Activated T-cell treated with anti-CD3 and anti-CD28 coated beads, Interleukin-2, amount 50 U/mL, for 72 hours (primary cell): ENCODE measurements at places on chromosomes 2 and 18. TPM values are rescaled to one million over a fixed set of nuclear protein-coding genes. Genes with fewer than 3 reads are reported as not detected.
A peak's percentile ranks its signal among the peaks of the same experiment; 100 is the strongest.

The TRAPPC8 gene
- total RNA-seq = 40.9 TPM

The STAT4 gene
- total RNA-seq = 125 TPM

The RAX gene
- not detected for total RNA-seq

The ARHGAP25 gene
- 38.3 TPM for total RNA-seq

The TRIM54 gene
- total RNA-seq = not detected

The TMEM169 gene
- 1.6 TPM for total RNA-seq

The MAP3K20 gene
- total RNA-seq = 11.9 TPM

The RPL31 gene
- total RNA-seq = 1,385 TPM

The CRYBA2 gene
- not detected for total RNA-seq

The FAM237A gene
- not detected for total RNA-seq

The ASXL3 gene
- not detected for total RNA-seq

The BMP10 gene
- not detected for total RNA-seq

- DNase-seq = peak; percentile 24
These were observed 146.7 kb downstream of the PARD3B start for GRCh38 chr2:204691911-204692510.

- no peak for DNase-seq
These were observed 32.4 kb upstream of the CASP10 start for GRCh38 chr2:201150454-201151020.

- DNase-seq = no peak
These were observed 88.5 kb upstream of the COPS8 start for GRCh38 chr2:236997069-236997715.

DNA sequence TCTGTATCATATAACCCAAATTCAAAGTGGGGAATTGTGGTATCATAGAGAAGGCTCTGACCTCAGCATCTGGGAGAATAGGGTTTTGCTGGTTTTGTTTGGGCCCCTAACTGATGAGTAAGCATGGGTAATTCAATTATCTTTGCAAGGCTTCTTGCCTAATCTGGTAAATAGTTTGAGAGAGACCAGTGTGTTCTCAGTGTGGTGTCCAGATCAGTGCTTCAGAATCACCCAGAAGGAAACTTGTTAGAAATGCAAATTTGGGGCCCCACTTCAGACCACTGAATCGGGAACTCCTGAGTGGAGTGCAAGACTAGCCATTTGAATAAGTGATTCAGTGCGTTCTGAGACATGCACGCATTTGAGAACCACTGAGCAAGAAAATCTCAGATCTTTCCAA lies 282.7 kb downstream of the EPHA4 start:
- no peak for DNase-seq

GRCh38 chr2:159744363-159744762 lies 32.1 kb downstream of the MARCHF7 start:
- DNase-seq = no peak

GRCh38 chr2:160224507-160224906 lies 24.4 kb upstream of the ITGB6 start:
- no peak for DNase-seq

GRCh38 chr2:39156107-39156506 lies 35.3 kb upstream of the SOS1 start:
- DNase-seq = no peak

- no peak for DNase-seq
These were observed 127.2 kb upstream of the MAPRE2 start for GRCh38 chr18:34913837-34914661.

DNA sequence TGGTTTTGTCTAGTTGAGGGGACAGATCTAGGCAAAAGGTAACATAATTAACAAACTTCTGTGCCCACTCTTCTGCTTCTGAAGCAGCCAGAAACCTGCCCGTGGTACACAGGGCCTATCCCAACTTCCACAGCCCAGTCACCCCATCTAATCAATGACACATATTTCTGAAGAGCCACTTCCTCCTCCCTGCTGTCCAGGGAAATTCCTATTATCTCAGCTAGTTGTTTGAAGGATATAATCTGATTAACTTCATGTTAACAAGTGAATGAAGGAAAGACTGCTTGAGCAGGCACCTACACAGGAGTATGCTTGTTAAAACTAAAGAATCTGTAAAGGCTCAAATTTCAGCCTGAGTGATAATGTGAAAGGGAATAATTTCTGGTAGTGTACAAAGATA lies 61.4 kb downstream of the CCDC148 start:
- DNase-seq = no peak

- DNase-seq = no peak
These were observed 12.4 kb downstream of the ATG4B start for GRCh38 chr2:241649927-241650326.

- no peak for DNase-seq
These were observed 152.5 kb upstream of the KLF7 start for GRCh38 chr2:207318181-207318628.

GRCh38 chr2:75030218-75031009 lies 72.0 kb downstream of the POLE4 start:
- DNase-seq = no peak

DNA sequence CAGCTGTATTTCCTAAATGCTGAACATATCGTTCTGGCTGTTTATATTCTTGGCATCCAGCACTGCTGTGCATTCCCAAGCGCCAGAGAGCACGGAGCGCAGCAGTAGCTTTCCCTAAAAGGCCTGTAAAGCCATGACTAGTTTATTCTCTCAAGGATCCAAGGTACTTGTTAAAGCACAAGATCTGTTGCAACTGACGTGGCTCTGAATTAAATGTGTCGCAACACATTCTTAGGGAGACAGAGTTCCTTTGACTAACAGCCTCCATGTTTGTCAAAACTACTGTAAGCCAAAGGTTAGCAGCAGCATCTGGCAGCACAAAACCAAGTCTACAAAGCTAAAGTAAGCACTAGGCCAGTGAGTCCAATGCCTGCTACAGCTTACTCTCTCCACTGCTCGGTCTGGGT lies 188.6 kb upstream of the FN1 start:
- no peak for DNase-seq

GRCh38 chr2:197883354-197884032 lies 79.1 kb downstream of the PLCL1 start:
- no peak for DNase-seq

DNA sequence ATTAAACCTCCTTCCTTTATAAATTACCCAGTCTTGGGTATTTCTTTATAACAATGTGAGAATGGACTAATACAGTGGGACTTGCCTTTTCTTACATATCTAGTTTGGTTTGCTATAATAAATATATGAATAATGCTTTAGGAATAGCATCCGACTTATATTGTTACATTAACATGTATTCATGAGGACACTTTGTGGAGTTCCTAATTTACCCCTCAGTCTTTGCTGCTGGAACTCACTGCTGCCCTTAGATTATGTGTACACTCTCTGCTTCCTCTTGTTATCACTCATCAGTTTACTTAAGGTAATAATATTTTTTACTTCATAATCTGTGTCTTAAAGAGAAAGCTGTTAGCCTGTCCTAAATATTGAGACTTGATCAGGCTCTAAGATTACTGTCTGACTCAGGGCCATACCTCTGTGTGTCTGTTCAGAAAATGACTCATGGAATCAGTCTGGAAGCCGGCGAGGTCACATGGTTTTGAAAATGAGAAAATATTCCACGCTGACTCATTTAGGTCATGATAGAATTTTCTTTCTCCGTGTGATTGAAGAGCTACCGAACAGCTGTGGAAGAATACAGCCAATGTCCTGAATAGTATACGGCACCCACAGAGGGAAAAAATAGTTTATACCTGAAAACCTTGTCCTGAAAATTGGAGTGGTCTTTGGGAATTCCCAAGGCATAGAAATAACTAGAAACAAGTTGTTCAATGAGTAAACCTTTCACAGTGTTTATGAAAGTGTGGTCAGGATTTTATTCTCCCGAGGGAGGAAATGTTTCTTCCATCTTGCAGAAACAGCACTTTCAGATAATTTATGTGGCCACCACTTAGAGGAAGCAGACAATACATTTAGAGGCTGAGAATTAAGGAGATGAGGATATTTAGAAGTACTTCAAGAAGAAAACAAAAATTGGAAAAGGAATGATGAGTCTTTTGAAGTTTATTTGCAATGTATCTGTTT lies 156.4 kb downstream of the DSEL start:
- peak; percentile 36 for DNase-seq

DNA sequence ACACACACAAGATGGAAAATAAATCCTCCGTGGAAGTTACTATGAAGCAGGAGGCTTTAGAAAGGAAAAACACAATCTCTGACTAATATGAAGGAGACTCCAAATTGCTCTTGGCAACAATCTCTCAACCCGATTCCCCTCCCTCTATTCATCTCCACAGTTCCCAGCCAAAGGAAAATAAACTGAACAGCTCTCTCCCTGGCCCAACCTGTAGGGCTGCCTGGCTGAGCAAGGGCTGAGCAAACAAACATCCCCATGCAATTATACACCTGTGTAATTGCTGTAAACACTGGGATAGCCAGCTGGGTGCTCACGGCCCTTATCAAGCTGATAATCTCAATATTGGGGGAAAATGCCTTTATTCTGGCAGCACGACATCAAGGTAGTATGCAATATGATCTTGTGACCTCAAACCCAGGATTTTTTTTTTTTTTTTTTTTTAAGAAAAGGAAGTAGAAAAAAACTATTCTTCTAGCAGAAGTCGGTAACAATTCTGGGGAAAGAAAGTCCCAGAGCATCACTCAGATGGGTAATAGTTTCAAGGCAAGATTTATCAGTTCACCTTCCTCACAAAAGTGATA lies 203.3 kb upstream of the SMAD2 start:
- no peak for DNase-seq

DNA sequence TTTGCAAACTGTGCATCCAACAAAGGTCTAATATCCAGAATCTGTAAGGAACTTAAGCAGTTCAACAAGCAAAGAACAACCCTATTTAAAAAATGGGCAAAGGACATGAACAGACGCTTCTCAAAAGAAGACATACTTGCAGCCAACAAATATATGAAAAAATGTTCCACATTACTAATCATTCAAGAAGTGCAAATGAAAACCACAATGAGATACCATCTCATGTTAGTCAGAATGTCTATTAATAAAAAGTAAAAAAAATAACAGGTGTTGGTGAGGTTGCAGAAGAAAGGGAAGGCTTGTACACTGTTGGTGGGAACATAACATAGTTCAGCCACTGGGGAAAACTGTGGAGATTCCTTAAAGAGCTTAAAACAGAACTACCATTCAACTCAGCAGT lies 126.2 kb downstream of the NAT8 start:
- DNase-seq = no peak

GRCh38 chr2:119553687-119554344 lies 9.6 kb downstream of the CFAP221 start:
- no peak for DNase-seq

GRCh38 chr2:2056531-2056930 lies 274.5 kb downstream of the MYT1L start:
- DNase-seq = no peak

- DNase-seq = no peak
These were observed 52.7 kb downstream of the TET3 start for GRCh38 chr2:74037379-74037860.

DNA sequence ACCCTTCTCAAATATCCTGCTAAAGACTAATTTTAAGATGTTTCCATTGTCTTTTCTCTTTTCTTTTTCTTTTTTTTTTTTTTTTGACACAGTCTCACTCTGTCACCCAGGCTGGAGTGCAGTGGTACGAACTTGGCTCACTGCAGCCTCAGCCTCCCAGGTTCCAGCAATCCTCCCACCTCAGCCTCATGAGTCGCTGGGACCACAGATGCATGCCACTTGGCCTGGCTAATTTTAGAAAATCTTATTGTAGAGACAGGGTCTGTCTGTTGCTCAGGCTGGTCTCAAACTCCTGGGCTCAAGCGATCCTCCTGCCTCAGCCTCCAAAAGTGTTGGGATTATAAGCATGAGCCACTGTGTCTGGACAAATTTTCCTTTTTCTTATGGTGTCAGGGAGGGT lies 167.5 kb downstream of the MCFD2 start:
- DNase-seq = no peak

DNA sequence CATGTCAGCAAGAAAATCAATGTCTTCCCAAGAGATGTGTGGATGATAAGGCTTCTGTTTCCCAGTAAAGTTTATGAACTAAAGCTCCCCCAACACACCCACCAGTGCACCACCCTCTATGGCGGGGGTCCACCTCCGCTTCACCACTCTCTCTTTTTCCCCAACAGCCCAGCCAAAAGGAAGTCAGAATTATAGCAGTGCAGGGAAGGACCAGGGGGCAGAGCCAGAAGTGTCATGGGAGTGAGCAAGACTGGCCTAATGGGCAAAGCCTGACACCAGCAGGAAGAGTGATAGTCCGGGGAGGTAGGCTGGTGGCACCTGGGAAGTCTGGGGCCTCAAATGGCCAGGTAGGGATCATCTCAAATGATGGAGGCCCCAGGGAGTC lies 167.7 kb downstream of the ZFP36L2 start:
- no peak for DNase-seq

DNA sequence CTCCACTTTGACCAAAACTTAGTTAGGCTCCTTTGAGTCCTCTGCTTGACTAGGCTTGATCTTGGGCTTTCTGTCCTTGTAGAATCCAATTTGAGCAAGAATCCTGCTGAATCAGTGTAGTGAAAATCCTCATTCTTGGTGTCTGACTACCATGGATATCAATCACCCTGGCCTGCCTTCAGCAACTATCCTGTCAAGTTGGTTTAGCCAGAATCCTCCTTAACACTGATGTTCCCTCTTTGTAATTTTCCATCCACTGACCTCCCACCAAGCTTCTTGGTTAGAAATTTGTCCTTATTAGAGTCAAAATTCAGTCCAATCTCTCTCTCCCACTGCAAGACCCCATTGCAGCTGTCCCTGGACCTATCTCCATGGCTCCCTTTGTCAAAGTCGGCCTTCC lies 494 bp upstream of the RBM45 start:
- DNase-seq = no peak

DNA sequence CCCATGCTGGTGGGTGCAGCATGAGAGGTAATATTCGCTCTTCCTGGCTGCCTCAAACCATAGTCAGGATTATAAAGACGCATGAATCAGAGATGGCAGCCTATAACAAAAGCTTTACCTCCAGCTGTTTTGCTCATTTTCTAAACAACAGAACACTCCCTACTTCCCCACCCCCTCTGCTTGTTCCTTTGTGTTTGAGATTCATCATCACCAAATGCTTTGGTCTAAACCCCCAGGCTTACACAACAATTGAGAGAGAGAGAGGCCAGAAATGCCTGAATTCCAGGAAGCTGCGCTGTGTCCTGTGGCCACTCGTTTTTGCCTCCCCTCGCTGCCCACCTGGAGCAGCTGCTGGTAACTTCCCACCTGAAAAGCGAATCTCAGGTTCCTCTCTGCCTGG lies 78.8 kb upstream of the CAPN13 start:
- DNase-seq = no peak

- peak; percentile 25 for DNase-seq
These were observed 168.5 kb downstream of the DPP4 start for GRCh38 chr2:161905389-161906046.

GRCh38 chr18:31821545-31822171 lies 61.0 kb upstream of the SLC25A52 start:
- DNase-seq = no peak

- DNase-seq = no peak
These were observed 61.6 kb upstream of the TACR1 start for GRCh38 chr2:75260946-75261345.

GRCh38 chr18:13261661-13262357 lies 43.2 kb downstream of the LDLRAD4 start:
- no peak for DNase-seq

DNA sequence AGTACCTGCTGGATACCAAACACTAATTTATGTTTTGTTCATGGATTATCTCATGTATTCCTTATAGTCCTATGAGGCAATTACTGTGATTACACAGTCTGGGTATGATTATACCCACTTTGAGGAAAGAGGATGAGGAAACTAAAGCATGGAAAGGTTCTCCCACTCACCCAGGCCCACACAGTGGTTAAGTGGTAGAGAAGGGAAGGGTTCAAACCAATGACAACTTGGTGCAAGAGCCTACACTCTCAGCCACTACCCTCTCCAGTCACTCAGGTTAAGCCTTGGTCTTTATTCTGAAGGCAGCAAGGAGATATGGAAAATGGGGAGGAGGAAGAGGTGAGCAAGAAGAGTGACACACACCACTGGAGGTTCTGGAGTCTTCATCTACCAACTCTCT lies 64.5 kb upstream of the PPP1CB start:
- DNase-seq = no peak
